Glutamatergic neuron (in vitro differentiated cells): ENCODE measurements at places on chromosomes 6 and 20. TPM values are rescaled to one million over a fixed set of nuclear protein-coding genes. Genes with fewer than 3 reads are reported as not detected.
A peak's percentile ranks its signal among the peaks of the same experiment; 100 is the strongest.

Gene PPP1R14C
- 4.1 TPM for total RNA-seq

Gene FABP7
- total RNA-seq, result 3.3 TPM

Gene MOG
- not detected for total RNA-seq

Gene OOEP
- not detected for total RNA-seq

DNA sequence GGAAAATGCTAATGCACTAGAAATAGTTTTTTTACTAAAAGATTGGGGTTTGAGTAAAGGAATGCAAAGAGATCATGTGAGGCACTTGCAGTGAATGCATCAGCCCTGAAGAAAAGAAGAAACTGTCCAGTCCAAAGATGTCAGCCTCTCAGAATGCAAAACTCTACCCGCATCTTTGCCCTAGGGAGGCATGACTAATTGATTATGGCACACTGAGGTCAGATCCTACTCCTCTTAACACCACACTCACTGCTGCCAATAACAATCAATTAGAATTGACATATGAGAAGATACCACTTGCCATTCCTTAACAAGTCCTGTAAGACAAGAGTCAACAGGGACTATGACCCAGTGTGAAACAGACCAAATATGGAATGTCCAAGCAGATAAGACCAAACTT, 262.3 kb upstream of the PLN start:
- H3K27me3 ChIP-seq, result no peaks in the 10 kb centered on the region
- H3K27ac ChIP-seq, result no peak overlapping the region
- peaks cover 4% of the 10 kb centered on the region for H3K36me3 ChIP-seq
- no peak for DNase-seq

DNA sequence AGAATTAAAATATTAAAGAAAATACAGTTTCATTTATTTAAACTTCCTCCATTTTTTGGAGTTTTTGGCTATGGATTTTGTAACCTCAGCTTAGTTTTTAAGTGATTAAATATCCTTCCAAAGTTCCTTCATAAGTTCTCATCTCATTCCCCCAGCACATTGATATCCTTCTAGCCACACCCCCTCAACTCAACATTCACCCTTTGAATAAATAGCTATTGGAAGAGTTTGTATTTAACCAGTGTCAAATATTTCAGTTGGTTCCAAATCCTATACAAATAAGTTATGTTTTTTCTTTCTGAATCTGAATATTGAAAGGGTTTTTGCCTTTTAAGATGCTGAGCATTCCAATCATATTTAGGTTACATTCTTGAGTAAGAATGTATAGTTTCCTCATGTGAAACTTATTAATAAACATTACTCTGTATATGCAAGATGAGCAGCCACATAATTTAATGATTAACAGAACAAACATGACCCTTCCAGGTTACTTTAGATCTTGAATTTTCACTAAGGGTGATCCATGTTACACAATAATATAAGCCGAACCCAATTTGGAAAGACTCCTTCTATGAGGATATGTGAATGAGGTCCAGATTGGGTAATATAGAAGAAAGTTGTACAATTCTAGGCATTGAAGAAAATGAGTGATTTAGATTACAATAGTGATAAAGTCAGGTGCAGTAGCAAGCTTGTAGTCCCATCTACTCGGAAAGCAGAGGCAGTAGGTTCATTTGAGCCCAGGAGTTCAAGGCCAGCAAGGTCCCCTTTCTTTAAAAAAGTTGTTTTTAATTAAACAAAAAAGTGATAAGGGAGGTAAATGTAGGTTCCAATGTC, 13.6 kb downstream of the GLYATL3 start:
- H3K4me3 ChIP-seq, result no peak overlapping the region
- H3K27ac ChIP-seq, result no peak overlapping the region
- no peak for DNase-seq
- H3K27me3 ChIP-seq, result peaks cover 2% of the 10 kb centered on the region

DNA sequence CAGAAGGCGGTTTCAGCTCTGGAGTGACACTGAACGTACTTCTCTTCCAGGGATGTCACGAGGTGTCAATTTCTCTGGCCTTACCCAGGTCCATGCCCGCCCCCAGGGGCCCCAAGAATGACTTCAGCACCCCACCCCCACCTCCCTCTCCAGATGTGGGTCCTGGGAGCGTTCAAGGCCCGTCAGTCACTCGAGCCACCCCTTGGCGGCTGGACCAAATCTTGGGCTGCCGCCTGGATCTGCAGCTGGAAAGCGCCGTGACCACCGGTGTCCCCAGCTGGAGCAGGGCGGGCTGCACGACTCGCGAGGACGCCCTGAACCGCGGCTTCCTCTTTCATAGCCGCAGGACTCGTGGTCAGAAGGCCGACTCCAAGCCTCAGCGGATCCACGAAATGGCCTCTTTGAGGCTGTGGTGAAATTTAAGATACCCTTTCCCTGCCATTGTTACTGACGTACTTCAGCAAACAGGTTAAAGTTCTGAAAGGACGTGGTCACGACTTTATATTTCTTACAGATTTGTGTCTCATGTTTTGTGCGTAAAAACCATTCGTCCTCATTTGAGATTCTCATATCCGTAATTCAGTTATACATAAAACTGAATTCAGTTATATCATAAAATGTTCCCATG, 29.3 kb downstream of the TRIM38 start:
- H3K27ac ChIP-seq, result peak overlapping the region; percentile 41
- no peaks in the 10 kb centered on the region for H3K36me3 ChIP-seq
- H3K27me3 ChIP-seq, result no peaks in the 10 kb centered on the region
- H3K4me3 ChIP-seq, result peak overlapping the region; percentile 78
- peak; percentile 73 for DNase-seq
